H7 (cell line): ENCODE measurements at places on chromosomes 12 and 14.
A peak's percentile ranks its signal among the peaks of the same experiment; 100 is the strongest.

GRCh38 chr12:28925719-28926376, 223.2 kb upstream of the FAR2 start:
- no peak for DNase-seq

- no peak for DNase-seq
Measured at GRCh38 chr14:66708267-66708666, 200.3 kb downstream of the GPHN start.

DNA sequence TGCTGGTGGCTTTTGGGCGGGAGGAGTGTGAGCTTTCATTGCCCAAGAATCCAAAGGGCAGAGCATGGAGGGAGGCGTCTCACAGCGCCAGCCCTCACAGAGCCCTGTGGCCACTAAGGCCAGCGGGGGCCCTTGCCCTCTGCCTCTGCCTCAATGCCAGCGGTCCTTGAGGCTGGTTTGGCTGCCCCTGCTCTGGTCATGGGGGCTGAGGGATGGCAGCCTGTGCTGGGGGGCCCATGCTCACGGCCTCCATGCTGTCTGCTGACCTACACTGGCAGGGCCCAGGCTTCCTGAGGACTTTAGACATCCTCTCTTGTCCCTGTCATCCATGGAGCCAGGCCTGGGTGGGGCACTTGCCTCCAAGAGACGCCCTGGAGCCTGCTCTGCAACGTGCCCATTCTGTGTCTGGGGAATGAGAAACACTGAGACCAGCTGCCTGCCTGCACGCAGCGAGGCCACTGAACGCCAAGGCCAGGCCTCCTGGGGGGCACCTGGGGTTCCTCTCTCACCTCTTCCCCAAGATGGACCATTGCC, 143.4 kb downstream of the KIF26A start:
- DNase-seq = peak; percentile 32

DNA sequence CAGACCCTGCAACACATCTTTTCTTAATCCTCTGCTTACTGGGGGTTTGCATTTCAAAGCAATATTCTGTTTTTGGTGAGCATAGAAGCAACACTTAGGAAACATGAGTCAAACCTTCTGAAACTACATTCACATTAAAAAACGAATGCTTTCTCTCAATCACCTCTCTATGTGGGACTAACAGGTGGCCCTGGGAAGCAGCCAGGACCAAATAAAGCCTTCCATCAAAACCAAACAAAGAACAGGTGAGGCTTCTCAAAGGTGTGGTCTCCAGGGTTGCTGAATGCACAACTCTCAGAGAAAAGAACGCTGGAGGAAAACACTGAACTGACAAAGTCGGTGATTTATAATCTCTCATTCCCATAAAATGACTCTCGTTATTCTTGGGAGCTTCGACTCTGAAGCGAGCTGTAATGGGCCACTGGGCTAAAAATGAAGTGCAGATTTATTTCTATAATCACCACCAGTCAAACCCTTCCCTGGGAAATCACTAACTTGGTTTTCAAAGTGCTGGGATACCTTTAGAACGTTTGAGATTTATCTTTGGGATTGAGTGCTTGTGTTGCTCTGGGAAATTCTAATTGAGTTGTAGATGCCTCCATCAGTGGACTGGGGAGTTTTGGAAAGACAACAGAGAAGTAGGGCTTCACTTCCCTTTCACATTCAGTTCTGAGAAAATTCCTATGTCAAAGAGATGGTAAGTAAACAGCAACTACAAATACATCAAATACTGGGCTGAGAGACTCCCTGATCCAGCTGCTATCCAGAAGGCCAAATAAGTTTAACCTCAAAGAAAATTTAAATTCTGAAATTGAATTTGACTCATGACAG, 262.0 kb upstream of the TMPO start:
- DNase-seq = no peak

- DNase-seq = no peak
Measured at GRCh38 chr12:92765871-92766270, 63.1 kb downstream of the PLEKHG7 start.

- no peak for DNase-seq
Measured at GRCh38 chr12:52695039-52695438, 8.3 kb downstream of the KRT77 start.

DNA sequence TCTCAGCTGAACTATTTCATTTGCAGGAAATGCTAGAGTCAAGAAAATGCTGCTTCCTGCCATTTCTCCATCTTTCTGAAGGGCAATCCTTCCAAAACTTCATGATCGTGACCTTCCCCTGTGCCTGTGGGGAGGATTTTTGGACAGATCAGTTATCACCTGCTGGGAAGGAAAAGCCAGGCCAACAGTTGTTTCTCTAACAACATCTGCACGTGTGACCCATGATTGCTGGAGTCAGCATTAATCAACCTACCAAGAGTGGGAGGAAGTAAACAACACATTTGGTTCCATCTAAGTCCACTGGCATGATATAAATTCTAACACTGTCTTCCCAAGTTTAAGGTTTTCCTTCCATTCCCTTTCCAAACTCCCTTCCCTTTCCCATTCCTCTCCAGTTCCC, 172.7 kb downstream of the APAF1 start:
- no peak for DNase-seq

DNA sequence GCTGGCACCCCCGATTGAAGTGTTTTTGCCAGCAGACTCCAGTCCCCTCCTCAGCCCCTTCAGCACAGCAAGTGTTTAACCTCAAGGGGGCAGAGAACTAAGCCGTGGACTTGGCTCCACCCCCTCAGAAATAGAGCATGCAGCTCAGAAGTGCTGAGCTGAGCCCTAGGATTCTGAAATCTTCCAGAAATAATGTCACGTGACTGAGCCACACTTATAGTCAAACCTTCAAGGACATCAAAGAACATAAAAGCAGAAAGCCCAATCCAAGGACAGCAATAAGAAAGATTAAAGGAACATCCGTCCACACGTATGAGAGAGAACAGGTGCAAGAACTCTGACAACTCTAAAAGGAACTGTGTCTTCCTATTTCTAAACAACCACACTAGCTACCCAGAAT, 317.7 kb upstream of the LRFN5 start:
- no peak for DNase-seq

DNA sequence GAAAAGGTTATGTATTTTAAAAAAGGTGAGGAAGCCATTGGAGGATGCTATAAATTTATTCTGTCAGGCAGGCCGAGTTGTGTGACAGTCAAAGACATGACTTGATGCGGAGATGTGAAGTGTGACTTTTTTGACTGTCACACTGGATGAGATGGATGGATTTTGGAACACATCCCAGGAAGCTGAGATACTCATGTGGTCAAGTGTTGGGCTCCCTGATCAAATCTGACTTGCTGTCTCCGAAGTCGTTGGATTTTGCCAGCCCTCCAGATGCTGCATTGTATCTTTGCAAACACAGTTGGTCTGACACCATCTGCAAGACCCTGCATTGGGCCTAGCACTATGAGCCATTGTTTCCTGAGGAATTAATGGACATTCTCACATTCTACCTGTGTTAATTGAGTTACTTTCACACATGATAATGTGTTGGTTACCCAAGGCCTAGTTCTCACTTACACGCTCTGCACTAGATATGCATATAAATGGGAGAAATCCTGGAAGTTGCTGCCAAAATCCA, 204.0 kb upstream of the PRKD1 start:
- no peak for DNase-seq

DNA sequence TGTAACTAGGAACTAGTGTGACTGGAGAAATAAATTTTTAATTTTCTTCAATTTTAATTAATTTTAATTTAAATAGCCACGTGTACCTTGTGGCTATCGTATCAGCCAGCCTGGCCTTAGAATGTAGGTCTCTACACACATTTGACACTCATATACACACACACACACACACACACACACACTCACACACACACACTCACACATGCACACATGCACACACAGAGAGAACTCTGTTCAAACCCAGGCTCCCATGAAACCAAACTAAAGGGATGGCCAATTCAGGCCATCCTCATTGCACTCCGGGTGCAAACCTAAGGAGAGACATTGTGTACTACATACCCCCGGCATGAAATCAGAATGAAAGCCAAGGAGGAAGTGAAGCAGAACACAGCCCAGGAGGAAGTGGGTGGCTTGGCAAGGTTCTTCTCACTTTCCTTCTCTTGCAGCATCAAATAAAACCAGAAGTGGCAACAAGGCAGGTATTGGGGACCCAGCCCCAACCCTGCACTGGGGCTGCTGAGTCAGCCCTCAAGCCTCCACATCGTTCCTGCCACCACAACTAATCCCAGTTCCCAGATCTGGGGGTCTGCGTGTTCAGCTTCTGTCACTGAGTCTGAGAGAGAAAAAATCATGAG, 26.2 kb upstream of the CHPT1 start:
- DNase-seq = no peak

- DNase-seq = no peak
Measured at GRCh38 chr12:31215518-31216232, 110.3 kb downstream of the SINHCAF start.

DNA sequence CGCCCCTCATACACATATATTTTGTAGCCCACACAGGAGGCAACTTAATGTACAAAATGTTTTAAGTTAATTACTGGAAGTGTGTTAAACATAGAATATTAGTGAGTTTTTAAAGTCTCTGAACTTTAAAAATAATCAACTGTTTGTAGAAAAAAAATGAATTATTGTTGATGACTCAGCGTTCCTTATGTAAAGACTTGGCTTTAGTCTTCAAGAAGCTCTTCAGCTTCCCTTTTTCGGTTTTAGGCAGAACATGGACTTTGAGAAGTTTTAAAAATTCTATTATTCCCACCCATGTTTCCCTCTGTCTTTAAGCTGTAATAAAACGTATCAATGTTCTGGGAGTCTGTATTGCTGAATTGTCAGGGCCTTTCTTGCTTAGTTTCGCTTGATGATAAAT, 269.5 kb downstream of the FBXL14 start:
- no peak for DNase-seq

GRCh38 chr12:111826316-111826715, 15.7 kb upstream of the MAPKAPK5 start:
- DNase-seq = no peak

DNA sequence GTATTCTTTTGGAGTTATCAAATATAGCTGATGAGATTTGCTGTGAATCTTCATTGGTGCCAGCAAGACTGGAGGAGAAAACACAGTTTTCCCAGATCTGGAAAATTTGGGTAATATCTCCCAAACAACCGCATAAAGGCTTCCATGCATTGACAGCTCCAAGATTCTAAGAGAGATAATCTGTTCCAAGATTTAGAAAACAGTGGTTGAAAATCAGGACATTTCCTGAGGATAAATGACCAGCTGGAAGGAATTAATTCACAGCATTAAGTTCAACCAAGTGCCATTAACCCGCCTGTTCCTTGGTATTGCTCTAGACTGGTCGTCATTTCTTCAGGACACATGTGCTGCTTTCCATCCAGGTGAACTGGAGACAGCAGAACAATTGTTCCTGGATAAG, 147.9 kb upstream of the PRICKLE1 start:
- no peak for DNase-seq

GRCh38 chr12:94211021-94211420, 62.6 kb downstream of the PLXNC1 start:
- DNase-seq = no peak

DNA sequence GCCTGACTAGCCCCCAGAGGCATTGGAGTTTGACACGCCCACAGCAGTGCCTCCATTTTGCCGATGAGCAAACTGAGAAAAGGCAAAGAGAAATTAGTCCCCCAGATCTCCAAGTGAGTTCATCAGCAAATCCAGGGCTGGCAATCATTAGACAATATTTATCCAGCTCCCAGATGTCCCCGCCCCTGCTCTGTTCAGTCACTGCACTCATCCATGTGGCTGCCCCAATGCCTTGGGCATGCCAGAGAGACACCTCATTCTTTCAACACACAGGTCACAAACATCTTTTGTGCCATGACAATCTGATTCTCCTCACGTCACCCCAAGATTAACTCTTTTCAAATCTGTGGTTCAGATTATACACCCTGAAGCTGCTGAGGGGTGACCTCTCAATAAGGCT, 43.5 kb downstream of the DPF3 start:
- no peak for DNase-seq

GRCh38 chr12:31895449-31896150, 63.6 kb upstream of the RESF1 start:
- DNase-seq = no peak

DNA sequence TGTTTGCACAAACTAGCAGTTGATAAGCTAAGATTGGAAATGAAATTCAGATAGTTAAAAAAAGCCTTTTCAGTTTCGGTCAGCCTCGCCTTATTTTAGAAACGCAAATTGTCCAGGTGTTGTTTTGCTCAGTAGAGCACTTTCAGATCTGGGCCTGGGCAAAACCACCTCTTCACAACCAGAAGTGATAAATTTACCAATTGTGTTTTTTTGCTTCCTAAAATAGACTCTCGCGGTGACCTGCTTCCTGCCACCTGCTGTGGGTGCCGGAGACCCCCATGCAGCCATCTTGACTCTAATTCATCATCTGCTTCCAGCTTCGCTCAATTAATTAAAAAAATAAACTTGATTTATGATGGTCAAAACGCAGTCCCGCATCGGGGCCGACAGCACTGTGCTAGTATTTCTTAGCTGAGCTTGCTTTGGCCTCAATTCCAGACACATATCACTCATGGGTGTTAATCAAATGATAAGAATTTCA, 335.6 kb downstream of the TMEM121 start:
- no peak for DNase-seq

- DNase-seq = no peak
Measured at GRCh38 chr12:121767525-121768016, 25.9 kb downstream of the RHOF start.

GRCh38 chr12:23666866-23667265, 282.6 kb downstream of the SOX5 start:
- no peak for DNase-seq

DNA sequence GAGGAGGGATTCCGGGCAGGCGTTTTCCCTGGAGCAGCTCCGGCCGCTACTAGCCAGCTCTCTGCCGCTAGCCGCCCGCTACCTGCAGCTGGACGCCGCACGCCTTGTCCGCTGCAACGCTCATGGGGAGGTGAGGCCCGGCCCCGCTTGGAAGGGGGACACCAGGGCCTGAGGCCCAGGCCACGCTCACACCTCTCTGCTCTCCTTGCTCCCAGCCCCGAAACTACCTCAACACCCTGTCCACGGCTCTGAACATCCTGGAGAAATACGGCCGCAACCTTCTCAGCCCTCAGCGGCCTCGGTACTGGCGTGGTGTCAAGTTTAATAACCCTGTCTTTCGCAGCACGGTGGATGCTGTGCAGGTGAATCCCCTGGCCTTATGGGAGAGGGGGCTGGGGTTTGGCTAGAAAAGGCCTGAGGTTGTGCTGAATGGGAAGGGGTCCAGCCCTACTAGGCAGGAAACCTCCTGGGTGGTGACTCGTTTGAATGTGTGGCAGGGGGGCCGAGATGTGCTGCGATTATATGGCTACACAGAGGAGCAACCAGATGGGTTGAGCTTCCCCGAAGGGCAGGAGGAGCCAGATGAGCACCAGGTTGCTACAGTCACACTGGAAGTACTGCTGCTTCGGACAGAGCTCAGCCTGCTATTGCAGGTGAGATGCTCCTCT, 597 bp downstream of the RNF31 start:
- DNase-seq = no peak

GRCh38 chr14:24725311-24725710, 91.3 kb upstream of the GZMB start:
- no peak for DNase-seq

GRCh38 chr12:85007836-85008235, 28.2 kb downstream of the TSPAN19 start:
- no peak for DNase-seq
